ENCODE measurements at places on chromosomes 2 and 18. TPM values are rescaled to one million over a fixed set of nuclear protein-coding genes. Genes with fewer than 3 reads are reported as not detected.
A peak's percentile ranks its signal among the peaks of the same experiment; 100 is the strongest.

GRCh38 chr2:31018280-31018679, 120.0 kb downstream of the GALNT14 start:
- DNase-seq, result no peak

- DNase-seq, result no peak
Observed at GRCh38 chr2:174121175-174121574, 127.2 kb downstream of the OLA1 start.

The CIB4 gene
- total RNA-seq, result not detected

The CYB5A gene
- 22.6 TPM for total RNA-seq

DNA sequence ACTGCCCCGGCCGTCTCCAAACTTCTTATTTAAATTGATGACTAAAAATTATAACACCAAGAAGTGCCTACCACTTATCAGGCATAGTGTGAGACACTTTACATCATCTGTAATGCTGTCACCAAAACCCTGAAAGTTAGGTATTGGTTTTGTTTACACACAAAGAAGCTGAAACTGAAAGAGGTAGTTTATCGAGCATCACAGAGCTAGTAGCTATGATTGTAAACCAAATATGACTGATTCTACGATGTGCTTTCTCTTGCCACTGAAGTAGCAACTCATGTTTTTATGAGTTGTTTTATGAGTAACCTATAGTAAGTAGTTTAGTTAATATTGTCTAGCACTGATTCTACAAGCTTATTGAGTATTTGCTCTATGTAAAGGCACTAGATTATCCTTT, 31.5 kb downstream of the DYNC1I2 start:
- no peak for DNase-seq

GRCh38 chr18:10775026-10775425, 249.2 kb downstream of the NAPG start:
- DNase-seq, result no peak

DNA sequence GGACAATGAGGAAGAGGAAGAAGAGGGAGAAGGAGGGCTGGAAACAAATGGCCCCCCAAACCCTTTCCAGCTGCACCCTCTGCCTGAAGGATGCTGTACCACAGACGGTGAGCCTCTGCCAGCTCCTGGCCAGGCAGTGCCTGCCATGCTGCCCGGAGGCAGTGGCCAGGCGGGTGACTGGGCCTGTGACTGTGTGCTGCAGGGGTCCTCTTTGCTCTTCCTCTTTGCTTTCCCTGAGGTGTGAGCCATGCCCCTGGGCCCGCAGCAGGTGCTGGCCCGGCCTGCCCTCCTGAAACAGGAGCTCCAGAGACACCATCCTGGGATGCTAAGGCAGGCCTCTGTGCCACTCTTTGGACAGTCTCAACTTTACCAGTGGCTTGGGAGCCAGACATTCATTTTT, 28.6 kb downstream of the GREB1 start:
- no peak for DNase-seq

- no peak for DNase-seq
Observed at GRCh38 chr2:176390276-176391147, 121.3 kb downstream of the MTX2 start.

The SP5 gene
- not detected for total RNA-seq

The STON1 gene
- 1.8 TPM for total RNA-seq

The AGXT gene
- not detected for total RNA-seq

- peak; percentile 74 for DNase-seq
Observed at GRCh38 chr2:48343571-48344440, 186.1 kb upstream of the STON1 start.

DNA sequence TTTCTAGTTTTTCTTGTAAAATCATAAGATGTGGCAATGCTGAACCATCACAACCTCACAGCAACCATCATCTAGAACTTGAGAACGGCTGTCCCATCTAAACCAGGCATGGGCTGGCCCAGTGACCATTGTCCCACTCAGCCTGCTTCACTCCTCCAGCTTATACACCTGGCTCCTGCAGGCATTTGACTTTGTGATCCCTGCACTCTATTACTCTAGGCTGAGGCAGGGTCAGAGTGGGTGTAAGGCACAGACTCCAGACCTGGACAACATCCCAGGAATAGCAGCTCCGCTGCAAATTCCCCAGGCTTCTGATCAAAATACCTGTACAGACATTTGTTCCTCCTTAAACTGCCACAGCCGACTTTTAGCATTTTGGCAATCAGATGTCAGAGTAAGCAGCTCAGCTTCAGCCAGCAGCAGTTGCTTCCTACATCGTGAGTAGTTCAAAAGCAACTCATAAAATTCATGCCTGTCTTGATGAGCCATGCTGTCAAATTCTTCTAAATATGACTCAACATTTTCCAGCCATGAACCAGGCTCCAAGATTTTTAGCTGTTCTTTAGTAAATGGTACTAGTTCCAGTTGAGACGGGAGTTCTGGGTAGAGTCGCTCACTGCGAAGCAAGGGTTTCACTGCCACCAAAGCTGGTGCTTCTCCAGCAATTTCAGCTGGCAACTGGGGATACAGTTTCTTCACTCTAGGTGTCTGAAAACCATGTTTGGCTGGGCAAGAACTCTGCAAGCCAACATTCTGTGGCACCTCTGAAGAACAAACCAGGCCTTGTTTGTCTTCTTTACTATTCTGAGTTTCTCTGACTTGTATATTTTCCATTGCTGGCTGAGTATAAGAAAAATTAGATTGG, 12.8 kb downstream of the EPG5 start:
- DNase-seq, result no peak

DNA sequence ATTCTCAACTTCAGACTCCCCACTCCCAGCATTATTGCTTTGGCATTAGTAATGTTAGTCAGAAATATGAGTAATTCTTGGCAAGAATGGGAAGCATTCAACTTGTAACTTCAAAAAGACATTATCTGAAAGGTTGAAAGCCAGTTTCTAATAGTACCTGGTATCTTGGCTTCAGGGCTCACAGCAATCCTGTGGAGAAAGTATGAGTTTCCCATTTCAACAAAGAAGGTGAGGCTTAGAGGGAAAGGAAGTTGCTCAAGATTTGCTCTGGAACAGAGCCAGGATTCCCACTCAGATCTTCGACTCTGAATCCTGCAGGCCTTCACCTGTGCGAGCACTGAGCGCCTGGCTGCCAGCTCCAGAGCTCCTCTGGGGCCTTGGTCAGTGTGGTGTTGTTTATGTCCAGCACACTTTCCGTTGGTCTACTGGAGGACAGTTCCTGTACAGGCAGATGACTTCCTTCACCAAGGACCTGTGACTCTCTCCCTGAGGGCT, 136.1 kb downstream of the MCFD2 start:
- DNase-seq, result no peak

DNA sequence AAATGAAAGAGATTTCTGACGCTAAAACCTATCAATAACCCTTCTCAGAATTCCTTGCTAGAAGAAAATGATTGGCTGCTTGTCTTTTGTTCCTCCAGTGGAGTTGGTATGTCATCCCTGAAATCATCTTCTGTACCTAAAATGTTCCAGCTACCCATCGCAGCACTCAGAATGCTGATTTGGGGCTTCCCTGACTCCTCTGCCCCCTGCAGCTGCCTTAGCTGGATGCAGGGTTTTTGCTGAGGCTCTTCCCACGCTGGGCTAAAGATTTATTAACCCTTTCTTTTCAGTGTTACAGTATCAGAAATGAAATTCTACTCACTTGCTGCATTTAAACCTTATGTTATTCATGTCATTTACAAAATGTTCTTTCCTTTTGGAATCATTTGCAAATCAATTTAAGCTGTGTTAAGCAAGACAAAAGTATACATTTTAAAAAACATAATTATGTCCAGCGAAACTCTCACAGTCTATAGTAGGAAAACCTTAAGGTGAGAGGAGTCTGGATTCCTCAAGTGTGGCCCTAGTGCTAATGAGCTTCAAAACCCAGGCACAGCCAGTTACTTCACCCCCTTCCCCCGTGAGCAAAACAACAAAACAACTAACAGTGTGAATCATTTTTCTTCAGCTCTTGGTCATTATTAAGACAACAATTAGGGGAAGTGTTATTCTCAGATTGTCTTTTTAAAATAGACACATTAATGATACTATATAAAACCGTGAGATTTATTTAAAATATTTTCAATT, 32.8 kb downstream of the PKP4 start:
- DNase-seq, result no peak

GRCh38 chr2:200239216-200239615, 67.3 kb upstream of the SPATS2L start:
- no peak for DNase-seq

- no peak for DNase-seq
Observed at GRCh38 chr18:57077786-57078552, 68.9 kb upstream of the BOD1L2 start.

GRCh38 chr2:102030502-102030854, 38.7 kb downstream of the IL1R2 start:
- no peak for DNase-seq

The TEKT4 gene
- total RNA-seq, result not detected

The CAPN14 gene
- total RNA-seq, result 0.59 TPM

DNA sequence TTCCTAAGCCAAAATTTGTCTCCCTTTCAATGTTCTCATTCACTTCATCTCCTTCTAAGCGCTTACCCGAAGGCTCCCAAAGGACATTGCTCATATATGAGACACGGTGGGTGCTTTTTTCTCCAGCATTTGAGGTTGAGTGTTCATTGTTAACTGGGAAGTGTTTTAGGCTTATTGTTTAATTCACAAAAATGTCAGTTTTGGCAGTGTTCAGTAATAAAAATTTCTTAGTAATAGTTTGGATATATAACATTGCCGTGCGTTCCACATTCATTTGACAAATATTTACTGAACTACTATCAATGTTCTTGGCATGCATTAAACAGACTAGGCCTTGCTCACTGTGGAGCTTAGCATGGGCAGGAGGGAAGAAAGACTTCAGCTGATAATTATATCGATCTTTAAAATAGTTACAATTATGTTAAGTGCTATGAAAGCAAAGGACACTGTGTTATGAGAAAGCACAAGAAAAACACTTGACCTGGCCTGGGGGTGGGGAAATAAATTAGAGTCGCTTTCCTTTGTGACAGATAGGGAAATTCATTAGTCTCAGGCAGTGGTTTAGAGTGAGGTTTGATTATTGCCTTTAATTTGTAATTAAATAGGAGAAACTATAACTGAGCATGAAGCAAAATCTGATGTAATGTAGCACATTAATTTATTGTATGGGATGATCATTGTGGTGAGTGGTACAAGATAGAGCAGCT, 82.2 kb upstream of the DOCK10 start:
- no peak for DNase-seq

DNA sequence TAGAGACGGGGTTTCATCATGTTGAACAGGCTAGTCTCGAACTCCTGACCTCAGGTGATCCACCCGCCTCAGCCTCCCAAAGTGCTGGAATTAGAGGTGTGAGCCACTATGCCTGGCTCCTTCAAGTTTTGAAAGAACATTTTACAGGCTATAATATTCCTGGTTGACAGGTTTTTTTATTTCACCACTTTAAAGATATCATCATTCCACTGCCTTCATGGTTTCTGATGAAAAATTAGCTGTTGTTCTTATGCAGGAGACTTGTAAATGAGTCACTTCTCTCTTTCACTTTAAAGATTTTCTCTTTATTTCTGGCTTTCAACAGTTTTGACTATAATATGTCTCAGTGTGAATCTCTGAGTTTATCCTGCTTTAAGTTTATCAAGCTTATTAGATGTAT, 7.9 kb upstream of the ARPC2 start:
- no peak for DNase-seq

- DNase-seq, result no peak
Observed at GRCh38 chr2:201347138-201347537, 10.0 kb downstream of the FLACC1 start.

DNA sequence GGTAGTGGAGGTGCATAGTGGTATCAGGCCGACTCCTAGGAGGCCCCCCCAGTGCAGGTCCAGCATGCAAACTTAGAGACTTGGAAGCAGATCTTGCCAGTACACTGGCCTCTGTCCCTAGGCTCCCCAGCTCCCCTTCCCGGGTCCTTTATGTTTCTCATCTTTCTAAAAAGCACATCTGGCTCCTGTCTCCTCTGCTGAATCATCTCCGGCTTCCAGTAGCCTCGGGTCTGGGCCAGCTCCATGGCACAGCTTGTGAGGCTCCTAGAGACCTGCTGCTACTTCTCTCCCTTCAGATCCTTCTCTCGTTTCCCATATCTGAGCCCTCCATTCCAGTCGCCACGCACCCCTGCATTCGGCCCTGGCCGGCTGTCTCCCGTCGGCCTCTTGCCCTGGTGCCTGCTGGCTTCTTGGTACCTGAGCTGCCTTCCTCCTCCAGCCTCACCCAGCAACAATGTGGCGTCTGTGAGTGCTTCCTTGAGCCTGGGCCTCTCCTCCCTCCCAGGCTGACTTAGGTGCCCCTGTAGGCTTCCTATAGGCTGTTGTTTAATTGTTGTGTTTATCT, 6.6 kb downstream of the TRAF3IP1 start:
- DNase-seq, result no peak

- DNase-seq, result no peak
Observed at GRCh38 chr2:61978522-61978921, 73.0 kb downstream of the COMMD1 start.

- DNase-seq, result no peak
Observed at GRCh38 chr2:212814941-212815340, 276.3 kb upstream of the ERBB4 start.
